ENCODE measurements at places on chromosomes 1 and 21. TPM values are rescaled to one million over a fixed set of nuclear protein-coding genes. Genes with fewer than 3 reads are reported as not detected.

TMPRSS15 gene
- total RNA-seq = not detected

ASAP3 gene
- 0.83 TPM for total RNA-seq

CCDC24 gene
- 1.1 TPM for total RNA-seq

PADI2 gene
- not detected for total RNA-seq

SYT11 gene
- 12.2 TPM for total RNA-seq

APH1A gene
- 132 TPM for total RNA-seq

FBXO44 gene
- total RNA-seq = 39.7 TPM

ZNF683 gene
- total RNA-seq = 24.0 TPM

KRTAP13-2 gene
- not detected for total RNA-seq

S100A3 gene
- total RNA-seq = not detected

SGIP1 gene
- total RNA-seq = not detected

ARHGEF10L gene
- not detected for total RNA-seq

CXADR gene
- 0.26 TPM for total RNA-seq

VASH2 gene
- total RNA-seq = 0.21 TPM

Data from activated CD8-positive, alpha-beta T cell treated with anti-CD3 and anti-CD28 coated beads, Interleukin-2, amount 10 ng/mL, durations not matched to agents 7 days and 5 days (primary cell).